ENCODE measurements at places on chromosomes 12 and 14. TPM values are rescaled to one million over a fixed set of nuclear protein-coding genes. Genes with fewer than 3 reads are reported as not detected.

LIN7A gene
- 1.6 TPM for polyA plus RNA-seq

MUCL1 gene
- not detected for polyA plus RNA-seq

OR6C3 gene
- not detected for polyA plus RNA-seq

RAD9B gene
- polyA plus RNA-seq: 0.08 TPM

LRRC10 gene
- not detected for polyA plus RNA-seq

C1QL4 gene
- not detected for polyA plus RNA-seq

TEX52 gene
- polyA plus RNA-seq: not detected

SLC48A1 gene
- 17.3 TPM for polyA plus RNA-seq

OR4M1 gene
- polyA plus RNA-seq: not detected

ADCK1 gene
- polyA plus RNA-seq: 6.9 TPM

MYO1A gene
- not detected for polyA plus RNA-seq

KLRC1 gene
- not detected for polyA plus RNA-seq

GYS2 gene
- 0.03 TPM for polyA plus RNA-seq

SERPINA10 gene
- polyA plus RNA-seq: not detected

DHRS2 gene
- 0.10 TPM for polyA plus RNA-seq

MANSC4 gene
- polyA plus RNA-seq: not detected

LRRIQ1 gene
- polyA plus RNA-seq: 0.08 TPM

TMPRSS12 gene
- not detected for polyA plus RNA-seq

VAMP1 gene
- polyA plus RNA-seq: 9.0 TPM

PRIMA1 gene
- polyA plus RNA-seq: not detected

Data from endothelial cell of umbilical vein (primary cell).